Stimulated activated CD4-positive, alpha-beta T cell treated with anti-CD3 and anti-CD28 coated beads, Interleukin-12 subunit alpha, Interleukin-12 subunit beta, amount 100 ng/mL, for 4 hours (primary cell): ENCODE measurements at places on chromosomes 1 and 21.

GRCh38 chr1:7003676-7004075 lies 218.4 kb downstream of the CAMTA1 start:
- no peak for DNase-seq

- no peak for DNase-seq
Observed at GRCh38 chr1:54743416-54744226, 20.7 kb downstream of the PARS2 start.

DNA sequence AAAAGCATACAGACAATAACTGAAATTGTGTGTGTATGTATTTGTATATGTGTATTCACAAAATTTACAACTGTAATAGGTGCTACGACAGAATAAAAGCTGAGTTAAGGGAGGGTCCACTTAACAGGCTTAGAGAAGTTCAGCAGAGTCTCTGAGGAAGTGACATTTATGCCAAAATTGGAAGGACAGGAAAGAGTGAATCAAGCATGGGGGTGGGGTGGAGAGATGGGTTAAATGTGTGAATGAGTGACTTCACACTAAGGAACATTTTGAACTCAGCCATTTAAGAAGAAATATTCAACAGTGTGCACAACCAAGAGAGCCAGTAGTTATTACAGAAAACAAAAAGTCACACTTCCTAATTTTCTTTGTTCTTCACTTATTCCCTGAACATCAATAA lies 53.8 kb upstream of the RGS1 start:
- no peak for DNase-seq

GRCh38 chr1:68228851-68229250 lies 3.5 kb downstream of the WLS start:
- no peak for DNase-seq

GRCh38 chr1:116982319-116983004 lies 19.1 kb upstream of the CD101 start:
- DNase-seq = no peak

DNA sequence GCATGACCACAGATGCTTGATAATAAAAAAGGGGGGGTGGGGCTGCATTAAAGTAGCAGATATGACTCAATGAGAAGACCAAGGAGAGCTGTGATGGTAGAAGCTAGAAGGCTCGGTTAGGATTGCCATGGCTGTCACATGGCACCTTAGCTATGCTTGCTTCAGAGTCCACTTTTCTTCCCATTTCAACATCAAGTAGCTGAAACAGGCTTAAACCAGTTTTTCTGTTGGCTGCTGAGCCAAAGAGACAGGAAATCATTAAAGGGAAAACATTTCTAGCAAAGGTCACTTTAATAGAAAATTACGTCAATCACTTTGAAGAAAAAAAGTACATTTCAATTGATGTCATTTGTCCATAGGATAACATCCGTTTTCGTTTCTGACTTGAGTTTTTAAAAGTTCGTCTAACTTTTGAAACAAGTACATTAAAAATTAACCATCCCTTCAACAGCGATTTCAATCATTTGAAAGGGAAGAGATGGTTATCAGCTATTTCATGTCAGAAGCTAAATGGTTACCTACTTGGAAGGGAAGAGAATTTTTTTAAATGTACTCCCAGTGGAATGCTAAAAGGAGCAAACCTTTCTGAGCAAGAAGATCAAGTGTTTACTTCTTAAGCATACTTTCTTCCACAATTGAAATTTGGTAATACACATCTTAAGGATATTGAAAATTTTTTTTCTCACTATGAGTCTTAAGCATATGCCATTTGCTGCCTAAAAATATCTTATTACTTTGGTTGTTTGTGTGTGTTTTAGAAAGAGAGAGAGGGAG lies 488.1 kb upstream of the PRMT6 start:
- DNase-seq = no peak

- no peak for DNase-seq
Observed at GRCh38 chr1:65090406-65090805, 57.6 kb upstream of the AK4 start.

GRCh38 chr1:207017615-207018559 lies 14.7 kb downstream of the C1orf116 start:
- no peak for DNase-seq

DNA sequence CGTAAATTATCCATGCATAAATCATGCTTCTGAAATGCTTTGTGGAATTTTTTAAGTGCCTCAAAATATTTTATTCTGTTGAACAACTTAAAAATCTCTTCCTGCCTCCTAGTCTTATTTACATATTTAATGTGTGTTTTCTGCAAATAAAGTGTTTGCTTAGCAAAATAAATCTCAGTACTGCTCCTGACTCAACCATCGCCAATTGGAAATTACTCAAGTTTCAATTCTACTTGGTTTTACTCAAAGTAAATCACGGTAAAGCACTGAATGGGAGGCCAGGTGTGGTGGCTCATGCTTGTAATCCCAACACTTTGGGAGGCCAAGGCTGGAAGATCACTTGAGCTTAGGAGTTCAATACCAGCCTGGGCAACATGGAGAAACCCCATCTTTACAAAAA lies 152.2 kb upstream of the NR5A2 start:
- no peak for DNase-seq
